ENCODE measurements at places on chromosomes 2 and 18.

DNA sequence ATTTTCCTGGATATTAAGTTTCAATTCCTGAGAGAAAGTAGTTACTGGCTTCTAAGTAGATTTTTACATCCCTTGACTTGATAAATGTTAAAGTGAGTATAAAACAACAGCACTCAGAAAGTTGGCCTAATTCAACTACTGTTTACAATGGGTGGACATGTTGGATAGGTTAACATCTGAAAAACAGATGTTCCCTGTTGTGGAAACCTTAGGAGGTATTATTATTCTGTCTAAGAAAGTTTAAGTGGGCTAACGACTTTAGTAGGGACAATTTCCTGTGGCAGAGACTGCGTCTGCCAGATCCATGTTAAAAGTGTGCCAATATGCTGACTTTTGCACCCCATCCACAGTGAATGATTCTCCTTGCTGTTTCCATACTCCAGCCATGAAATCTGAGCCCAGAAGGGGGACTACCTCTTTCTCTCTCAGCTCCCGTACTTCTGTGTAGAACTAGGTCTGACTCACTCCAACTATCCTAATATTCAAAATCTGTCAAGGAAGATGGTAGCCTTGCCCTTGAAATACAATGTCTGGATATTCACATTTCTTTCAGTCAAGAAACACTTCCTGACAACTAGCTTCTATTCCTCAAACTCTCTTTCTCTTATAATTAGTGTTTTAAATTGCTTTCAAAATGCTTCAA, 327.5 kb upstream of the HNRNPA3 start:
- DNase-seq = no peak

- DNase-seq = no peak
Observed at GRCh38 chr2:18788592-18788991, 199.2 kb upstream of the NT5C1B start.

DNA sequence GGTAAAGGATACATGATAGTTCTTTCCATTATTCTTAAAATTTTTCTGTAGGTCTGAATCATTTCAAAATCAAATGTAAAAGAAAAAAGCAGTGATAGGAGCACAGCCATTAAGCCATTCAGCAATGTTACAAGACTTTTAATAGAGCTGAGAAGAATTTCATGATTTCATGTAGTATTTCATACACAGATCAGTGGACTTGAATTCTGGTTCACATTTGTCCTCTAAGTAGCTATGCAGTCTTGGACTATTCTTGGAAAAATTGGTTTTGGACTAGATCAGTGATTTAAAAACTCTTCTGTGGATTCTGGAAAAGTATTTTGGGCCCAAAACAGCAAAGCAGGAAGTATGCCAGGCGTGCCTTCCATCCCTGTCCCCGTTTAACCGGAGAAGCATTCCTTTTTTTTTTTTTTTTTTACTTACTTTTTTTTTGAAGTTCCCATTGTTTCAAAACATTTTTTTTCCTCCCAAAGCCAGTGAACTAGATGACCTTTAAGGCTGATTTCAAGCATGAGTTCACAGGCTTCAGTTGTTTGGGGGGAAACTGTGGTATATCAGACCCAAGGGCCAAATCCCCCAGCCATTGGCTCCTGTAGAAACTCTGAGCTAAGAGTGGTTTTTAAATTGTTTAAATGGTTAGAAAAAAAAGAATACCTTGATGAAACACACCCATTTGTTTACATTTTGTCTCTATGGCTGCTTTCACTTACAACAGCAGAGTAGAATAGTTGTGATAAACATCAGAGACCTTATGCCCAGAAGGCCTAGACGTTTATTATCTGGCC, 17.5 kb upstream of the POLI start:
- no peak for DNase-seq

- no peak for DNase-seq
Observed at GRCh38 chr2:187547353-187547979, 6.8 kb downstream of the TFPI start.

- no peak for DNase-seq
Observed at GRCh38 chr18:58576638-58577251, 52.1 kb downstream of the ALPK2 start.

DNA sequence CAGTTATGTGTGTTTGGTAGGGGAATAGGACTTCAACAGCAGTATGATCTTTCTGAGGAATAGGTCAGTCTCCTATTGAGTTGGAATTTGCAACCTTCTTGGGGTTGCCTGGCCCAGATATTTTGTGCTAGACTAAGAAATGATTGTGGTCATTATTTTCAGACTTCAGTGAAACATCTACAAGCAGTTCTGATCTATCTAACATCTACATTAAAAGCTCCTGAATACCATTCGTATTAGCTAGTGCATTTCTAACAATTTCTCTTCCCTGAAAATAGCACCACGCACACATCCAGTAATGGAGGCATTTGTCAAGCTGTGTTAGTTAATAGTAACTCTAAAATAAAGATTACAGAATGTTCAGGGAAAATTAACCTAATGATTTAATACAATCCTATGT, 179.3 kb downstream of the FIGN start:
- no peak for DNase-seq

- no peak for DNase-seq
Observed at GRCh38 chr2:188439986-188440385, 148.3 kb downstream of the GULP1 start.

- DNase-seq = no peak
Observed at GRCh38 chr2:168920504-168921157, 19.5 kb downstream of the G6PC2 start.

GRCh38 chr2:48114256-48114655, 208.0 kb upstream of the FBXO11 start:
- no peak for DNase-seq

DNA sequence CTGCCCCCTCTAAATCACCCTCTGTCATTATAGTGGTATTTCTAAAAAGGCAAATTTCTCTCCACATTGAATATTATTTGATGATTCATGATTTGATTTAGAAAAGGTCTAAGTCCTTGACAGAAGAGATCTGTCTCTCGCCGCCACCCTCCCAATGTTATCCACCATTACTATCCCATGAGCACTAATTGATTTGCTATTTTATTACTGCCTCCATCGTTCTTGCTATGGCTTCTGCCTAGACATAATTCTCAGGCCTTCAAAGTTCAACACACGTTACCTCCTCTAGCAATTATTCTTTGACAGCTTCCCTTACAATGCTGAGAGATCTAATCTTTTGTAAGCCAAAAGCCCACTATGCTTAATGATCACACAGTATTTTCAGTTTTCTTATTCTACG, 507.0 kb upstream of the CHAC2 start:
- DNase-seq = no peak

- DNase-seq = no peak
Observed at GRCh38 chr2:127621981-127622431, 23.9 kb upstream of the GPR17 start.

GRCh38 chr18:26893996-26894395, 28.5 kb upstream of the AQP4 start:
- DNase-seq = no peak

GRCh38 chr2:16401761-16402300, 263.8 kb downstream of the CYRIA start:
- no peak for DNase-seq
